ENCODE measurements at places on chromosomes 12 and 14.

DNA sequence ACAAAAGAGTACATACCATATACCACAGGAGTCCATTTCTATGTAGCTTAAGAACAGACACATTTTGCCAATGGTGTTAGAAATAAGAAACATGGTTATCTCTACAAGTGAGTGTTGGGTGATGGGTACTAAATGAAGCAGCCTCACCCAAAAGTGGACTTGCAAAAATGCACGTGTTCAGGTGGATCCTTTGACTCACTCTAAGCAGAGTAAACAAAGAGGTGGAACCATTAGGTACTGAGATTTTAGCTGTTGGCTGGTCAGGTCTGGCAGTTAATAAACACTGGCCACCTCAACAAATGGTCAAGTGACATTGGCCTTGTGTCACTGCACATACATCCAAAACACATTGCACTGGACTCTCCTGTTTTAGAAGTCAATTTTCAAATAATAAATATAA is 27.6 kb downstream of the EVL start:
- DNase-seq = no peak

DNA sequence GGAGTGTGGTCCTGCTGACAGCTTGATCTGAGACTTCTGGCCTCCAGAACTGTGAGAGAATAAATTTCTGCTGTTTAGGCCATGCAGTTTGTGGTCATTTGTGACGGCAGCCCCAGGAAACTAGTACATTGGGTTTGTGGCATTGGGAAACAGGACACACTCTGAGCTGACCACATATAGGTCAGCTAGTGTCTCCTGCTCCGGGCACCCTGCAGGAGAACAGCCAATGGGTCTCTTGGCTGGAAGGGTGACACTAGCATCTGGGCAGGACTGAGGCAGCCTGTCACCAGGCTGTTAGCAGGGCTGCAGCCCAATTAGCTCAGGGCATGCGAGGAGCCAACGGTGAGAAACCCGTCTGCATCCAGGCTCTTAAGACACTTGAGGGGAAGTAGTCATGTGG is 83.2 kb downstream of the PITPNM2 start:
- no peak for DNase-seq

DNA sequence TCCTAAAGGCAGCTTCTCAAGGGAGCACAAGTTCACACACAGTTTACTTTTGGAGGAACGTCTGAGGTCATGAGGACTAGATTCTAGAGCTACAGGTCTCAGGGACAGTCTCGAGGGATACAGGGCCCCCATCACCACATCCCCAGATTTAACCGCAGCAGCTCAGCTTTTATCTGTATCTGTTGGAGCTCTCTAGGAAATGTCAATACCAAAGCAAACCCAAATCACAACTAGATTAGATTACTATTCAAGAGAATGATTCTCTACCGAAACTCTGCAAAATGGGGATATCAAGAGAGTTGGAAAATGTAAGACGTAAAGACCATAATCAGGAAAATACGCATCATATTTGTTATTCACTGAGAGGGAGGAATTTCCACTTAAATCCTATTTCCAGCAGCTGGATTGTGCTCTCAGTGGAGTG is 4.0 kb upstream of the MYRFL start:
- DNase-seq = no peak

- DNase-seq = no peak
Observed at GRCh38 chr12:72075891-72076557, 137.4 kb downstream of the TPH2 start.
